ENCODE measurements at places on chromosomes 7 and 10. TPM values are rescaled to one million over a fixed set of nuclear protein-coding genes. Genes with fewer than 3 reads are reported as not detected.

The HOXA3 gene
- 8.1 TPM for total RNA-seq

The EVX1 gene
- total RNA-seq = not detected

The TMEM176A gene
- not detected for total RNA-seq

The CH25H gene
- 0.09 TPM for total RNA-seq

The OR6V1 gene
- not detected for total RNA-seq

The SLC26A4 gene
- 0.04 TPM for total RNA-seq

The PTF1A gene
- total RNA-seq = not detected

The EFCAB10 gene
- total RNA-seq = 2.6 TPM

The UBE2D1 gene
- 6.8 TPM for total RNA-seq

The ADGRA1 gene
- total RNA-seq = not detected

The GNGT1 gene
- total RNA-seq = not detected
